Activated CD4-positive, alpha-beta T cell treated with anti-CD3 and anti-CD28 coated beads, Interleukin-2, amount 10 ng/mL, durations not matched to agents 7 days and 5 days (primary cell): ENCODE measurements at places on chromosomes 3 and 15. TPM values are rescaled to one million over a fixed set of nuclear protein-coding genes. Genes with fewer than 3 reads are reported as not detected.
A peak's percentile ranks its signal among the peaks of the same experiment; 100 is the strongest.

The SYNPR gene
- not detected for total RNA-seq

The SRGAP3 gene
- 3.2 TPM for total RNA-seq

The CHRNA7 gene
- not detected for total RNA-seq

The SAMMSON gene
- total RNA-seq, result not detected

The CNTN4 gene
- total RNA-seq, result not detected

The ROPN1 gene
- not detected for total RNA-seq

The LIPC gene
- total RNA-seq, result 3.9 TPM

The LTK gene
- total RNA-seq, result 1.1 TPM

The CCDC174 gene
- 20.9 TPM for total RNA-seq

The GOLGA8T gene
- total RNA-seq, result not detected

The ZNF501 gene
- total RNA-seq, result 3.6 TPM

The DNAJA4 gene
- 31.2 TPM for total RNA-seq

The ITIH1 gene
- not detected for total RNA-seq

DNA sequence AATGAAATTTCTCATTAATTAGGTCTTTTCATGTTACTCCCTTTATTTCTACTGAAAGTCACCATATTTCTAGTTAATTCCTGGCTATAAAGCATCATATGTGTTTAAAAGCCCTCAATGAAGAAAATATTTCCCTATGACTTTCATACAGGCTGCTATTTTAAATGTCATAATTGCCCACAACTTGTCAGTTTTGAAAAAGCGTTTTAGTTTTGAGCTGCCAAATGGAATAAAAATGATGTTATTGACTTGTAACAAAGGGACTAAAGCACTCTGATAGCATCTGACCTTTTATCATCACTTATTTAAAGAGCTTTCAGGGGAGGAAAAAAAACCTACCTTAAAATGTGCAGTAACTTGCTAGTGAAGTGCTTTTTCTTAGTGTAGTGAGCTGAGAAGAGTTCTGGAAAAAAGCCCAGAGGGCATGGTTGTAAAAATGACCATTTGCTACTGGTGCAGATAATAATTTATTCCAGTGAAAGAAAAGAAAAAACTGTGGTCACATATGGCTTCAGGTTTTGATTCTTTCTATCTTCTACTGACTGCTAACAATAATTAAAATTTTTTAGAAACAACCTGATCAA, 877.2 kb downstream of the CADM2 start:
- no peak for DNase-seq

- peak; percentile 55 for DNase-seq
Observed at GRCh38 chr15:52730173-52730572, 51.0 kb upstream of the ATOSA start.

GRCh38 chr3:37029111-37029510, 35.8 kb downstream of the MLH1 start:
- no peak for DNase-seq

DNA sequence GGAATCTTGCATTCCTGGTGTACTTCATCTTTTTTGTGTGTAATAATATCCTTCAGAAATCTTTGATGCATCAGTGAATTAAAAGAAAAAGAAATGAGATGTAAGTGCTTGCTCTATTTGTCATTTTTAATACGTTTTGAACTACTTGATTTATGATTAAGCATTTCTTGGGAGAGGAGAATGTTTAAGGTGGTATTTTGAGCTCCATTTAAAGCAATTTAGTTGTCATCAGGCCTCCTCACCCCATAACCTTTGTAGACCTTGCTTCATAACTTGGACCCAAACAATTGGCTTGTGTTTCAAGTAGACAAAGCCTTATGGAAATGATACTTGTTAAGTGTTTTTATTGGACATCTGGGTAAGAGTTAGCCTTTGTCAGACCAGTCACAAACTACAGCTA, 87.1 kb upstream of the VEPH1 start:
- DNase-seq, result no peak

GRCh38 chr15:66999046-66999968, 66.1 kb upstream of the SMAD3 start:
- DNase-seq, result no peak

DNA sequence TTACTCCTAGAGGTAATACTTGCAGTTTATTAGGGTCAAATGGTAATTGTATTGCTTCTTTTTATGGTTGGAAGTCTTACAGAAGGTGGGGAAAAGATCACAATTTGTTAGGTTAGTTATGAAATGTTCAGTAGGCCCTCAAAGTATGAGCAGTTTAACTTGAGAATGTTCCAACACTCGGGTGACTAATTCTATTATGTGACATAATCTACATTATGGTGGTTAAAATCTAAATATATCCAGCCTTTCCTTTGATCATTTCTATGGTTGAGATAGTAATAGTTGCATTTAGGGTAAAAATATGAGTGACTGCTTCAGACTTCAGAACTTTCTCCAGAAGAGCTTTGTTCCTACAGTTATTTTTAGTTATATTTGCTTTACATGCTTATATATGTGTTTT, 19.6 kb upstream of the FBXO22 start:
- no peak for DNase-seq

GRCh38 chr15:38217788-38218609, 34.6 kb upstream of the SPRED1 start:
- no peak for DNase-seq

DNA sequence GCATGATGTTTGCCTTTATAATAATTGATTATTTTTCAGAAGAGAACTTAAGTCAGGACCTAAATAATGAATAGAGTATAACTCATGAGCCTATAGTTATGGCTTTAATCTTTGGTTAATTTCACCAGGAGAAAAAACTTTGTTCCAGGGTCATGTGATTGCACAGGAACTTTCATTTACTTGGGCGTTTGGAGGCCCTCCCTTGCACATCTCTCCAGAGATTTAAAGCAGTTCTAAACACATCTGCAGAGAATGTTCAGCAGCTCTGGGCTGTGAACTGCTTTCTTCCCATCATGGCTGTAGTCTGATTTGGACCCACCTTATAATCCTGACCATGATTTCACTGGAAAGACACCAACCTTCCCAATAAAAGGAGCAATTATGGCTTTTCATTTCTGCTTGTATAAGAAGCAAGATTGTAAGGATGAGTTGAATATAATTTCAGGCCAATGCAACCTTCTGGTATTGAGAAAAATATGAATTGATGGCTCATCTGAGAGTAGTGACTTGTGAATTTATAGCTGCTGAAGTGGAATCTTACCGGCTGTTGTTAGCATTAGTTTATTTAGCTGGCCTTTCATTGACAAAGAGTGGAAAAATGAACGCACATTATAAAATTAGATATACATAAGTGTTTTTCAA, 80.9 kb upstream of the PRTG start:
- DNase-seq, result no peak

DNA sequence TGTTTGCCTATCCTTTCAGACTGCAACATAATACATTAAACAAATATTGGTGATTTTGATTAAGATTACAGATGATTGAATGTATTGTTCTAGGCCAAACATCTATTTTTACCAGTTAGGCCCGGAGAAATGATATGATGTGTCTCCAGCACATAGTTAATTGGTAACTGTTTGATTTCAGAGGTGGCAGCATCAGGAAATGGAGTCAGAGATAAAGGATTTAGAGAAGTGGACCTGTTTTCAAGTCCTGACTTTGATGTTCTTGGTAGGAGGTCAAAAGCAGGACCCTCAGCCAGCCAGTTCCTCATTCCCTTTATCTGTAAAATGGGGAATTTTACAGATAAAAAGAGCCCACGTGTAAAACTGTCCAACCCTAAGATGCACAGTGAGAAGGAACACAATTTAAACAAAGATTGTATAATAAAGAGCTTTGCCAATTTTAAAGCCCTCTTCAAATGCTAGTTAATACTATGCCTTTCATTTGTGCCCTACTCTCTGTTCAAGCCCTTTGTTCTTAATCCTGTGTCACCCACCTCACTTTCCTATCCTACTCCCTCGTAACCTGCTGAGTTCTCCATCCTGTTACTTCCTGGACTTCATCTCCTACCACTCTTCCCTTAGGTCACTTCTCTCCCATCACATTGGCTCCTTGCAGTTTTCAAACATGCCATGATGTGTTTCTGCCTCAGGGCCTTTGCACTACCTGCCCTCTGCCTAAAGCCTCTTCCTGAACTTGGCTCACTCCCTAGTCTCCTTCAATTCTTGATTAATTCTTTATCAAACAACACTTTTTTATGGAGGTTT, 2.5 kb downstream of the TMEM212 start:
- no peak for DNase-seq

DNA sequence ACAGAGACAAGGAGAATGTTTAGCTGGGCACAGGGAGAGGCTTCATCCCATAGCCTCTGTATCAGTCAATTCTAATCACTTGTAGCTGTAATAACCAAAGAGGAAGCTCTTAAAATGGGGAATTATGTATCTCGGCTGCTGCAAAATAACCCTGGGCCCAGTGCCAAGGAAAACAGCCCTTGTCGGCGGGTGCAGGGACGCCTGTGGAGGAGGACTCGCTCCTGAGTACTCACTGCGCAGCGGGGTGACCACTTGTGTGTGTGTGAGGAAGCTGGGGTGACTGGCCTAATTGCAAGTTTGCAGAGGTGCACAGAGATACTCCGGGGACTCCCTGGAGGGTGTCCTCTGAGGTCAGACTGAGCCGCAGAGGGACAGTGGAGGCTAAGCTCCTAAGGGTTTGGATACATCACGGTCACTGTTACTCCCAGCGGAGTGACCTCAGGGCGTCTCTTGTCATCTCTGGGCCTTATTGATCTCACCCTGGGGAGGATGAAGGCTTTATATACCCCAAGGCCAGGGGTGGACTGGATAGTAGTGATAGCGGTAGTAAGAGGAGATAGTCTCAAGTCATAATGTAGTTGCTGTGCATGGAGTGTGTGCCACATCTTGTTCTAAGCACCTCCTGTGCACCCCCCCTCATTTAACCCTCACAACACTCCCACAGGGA, 37.2 kb downstream of the SLC6A6 start:
- no peak for DNase-seq

DNA sequence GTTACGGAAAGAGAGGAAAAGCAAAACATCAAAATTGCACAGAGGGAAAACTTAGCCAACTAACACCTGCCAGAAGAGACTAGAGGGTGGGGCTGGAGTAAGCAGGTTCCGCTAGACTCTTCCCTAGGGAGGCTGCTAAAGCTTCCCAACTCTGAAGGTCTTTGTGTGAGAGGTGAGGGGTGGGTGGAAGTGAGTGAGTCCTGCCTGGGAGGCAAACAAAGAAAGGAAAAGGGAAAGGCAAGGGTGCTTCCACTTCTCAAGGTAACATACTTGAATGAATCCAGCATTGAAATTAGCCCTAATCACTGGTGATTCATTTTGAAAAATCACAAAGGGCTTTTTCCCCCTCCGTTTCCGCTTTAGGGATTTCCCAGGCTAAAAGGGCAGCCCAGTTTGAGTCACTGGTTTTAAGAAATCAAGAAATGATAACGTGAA, 220.5 kb upstream of the ADAMTS9 start:
- DNase-seq, result no peak

GRCh38 chr15:77989296-77990143, 88.0 kb downstream of the TBC1D2B start:
- no peak for DNase-seq

GRCh38 chr15:81785181-81785580, 260.6 kb downstream of the MEX3B start:
- DNase-seq, result no peak

GRCh38 chr15:73682600-73683090, 1.5 kb upstream of the CD276 start:
- no peak for DNase-seq

DNA sequence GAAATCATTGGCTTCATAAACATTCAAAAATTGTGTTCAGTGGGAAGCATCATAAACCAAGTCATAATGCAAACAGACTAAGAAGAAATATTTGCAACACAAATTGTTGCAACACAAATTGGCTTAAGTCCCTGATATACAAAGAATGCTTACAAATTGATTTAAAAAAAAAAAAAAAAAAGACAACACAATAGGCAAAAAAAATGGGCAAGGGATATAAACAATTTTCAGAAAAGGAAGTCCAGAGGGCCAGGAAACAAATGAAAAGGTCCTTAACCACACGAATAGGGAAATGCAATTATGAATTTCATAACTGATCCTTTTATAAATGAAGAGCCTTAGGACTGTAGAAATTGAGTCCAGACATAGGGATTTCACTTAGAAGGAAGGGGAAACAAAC, 98.9 kb downstream of the LRRK1 start:
- no peak for DNase-seq

DNA sequence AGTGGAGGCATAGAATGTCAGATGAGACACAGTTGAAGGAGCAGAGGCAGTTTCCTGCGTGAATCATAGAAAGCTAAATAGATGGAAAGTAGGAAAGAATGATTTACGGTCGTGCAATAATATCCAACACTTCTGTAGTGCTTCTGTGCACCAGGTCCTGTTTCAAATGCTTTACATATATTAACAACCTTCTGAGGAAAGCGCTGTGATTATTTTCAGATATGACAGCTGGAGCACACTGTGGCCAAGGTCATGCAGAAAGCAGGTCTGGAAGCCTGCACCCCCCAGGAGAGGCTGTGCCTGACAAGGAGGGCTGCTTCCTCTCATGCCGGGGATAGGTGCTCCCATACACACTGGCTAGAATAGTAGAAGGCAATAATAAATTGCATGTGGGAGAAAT, 104.5 kb downstream of the CHRNA7 start:
- DNase-seq, result no peak

DNA sequence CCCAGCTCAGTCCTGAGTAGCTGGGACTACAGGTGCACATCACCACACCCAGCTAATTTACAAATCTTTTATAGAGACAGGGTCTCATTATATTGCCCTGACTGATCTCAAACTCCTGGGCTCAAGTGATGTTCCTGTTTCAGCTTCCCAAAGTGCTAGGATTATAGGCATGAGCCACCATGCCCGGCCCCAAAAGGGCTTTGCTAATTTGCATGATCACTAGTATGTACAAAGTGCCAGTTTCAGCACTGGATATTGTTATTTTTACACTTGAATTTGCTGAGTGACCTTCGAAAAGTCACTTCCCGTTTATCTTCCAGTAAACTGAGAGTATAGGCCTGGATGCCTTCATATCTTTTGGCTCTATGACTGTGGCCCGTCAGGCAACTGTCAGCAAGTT, 12.2 kb downstream of the CLN6 start:
- no peak for DNase-seq

- no peak for DNase-seq
Observed at GRCh38 chr3:187085933-187086332, 53.4 kb downstream of the RPL39L start.

DNA sequence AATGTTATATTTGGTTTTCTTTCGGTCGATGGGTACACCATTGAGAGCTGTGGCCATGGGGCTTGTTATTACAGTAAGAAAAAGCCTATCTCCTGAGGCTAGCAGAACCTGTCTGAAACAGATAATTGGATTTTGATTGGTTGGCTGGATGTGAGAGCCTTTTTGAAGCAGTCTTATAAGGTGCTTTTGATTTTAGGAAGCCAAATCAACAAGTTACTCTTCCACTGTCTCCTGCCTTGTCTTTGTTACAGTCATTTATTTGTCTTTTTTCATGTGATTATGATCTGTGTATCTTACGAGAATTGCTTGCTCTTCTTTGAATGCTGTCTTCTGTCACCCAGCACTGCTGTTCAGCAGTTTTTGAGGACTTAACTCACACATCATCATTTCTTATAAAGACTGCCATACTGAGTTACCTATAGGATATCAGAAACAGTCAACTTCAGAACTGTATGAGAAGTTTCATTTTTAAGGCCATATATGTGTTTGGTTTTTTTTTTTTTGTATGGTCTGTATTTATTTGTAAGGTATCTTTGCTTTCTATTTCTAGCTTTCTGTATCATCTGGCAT, 51.1 kb downstream of the MEF2A start:
- DNase-seq, result no peak

- no peak for DNase-seq
Observed at GRCh38 chr3:139533781-139534454, 5.6 kb downstream of the RBP1 start.
